ENCODE measurements at places on chromosomes 6 and 20. TPM values are rescaled to one million over a fixed set of nuclear protein-coding genes. Genes with fewer than 3 reads are reported as not detected.

ADGRF5 gene
- 185 TPM for total RNA-seq

PFDN4 gene
- 132 TPM for total RNA-seq

ADGB gene
- not detected for total RNA-seq

RNF217 gene
- 7.3 TPM for total RNA-seq

PSORS1C1 gene
- 2.1 TPM for total RNA-seq

C6orf118 gene
- total RNA-seq, result not detected

WFDC12 gene
- not detected for total RNA-seq

CPXM1 gene
- total RNA-seq, result 0.20 TPM

NSFL1C gene
- 61.7 TPM for total RNA-seq

FAM110A gene
- total RNA-seq, result 1.6 TPM

MYB gene
- total RNA-seq, result not detected

CRISP2 gene
- total RNA-seq, result not detected

CLDN20 gene
- not detected for total RNA-seq

PDYN gene
- total RNA-seq, result not detected

BMP7 gene
- not detected for total RNA-seq

SPAG4 gene
- total RNA-seq, result 3.2 TPM

ALDH5A1 gene
- 0.40 TPM for total RNA-seq

PRRC2A gene
- 95.7 TPM for total RNA-seq

PTCHD4 gene
- 3.1 TPM for total RNA-seq

MYLK2 gene
- 1.4 TPM for total RNA-seq

TRIM31 gene
- total RNA-seq, result not detected

MTFR2 gene
- total RNA-seq, result 11.3 TPM

LYRM4 gene
- total RNA-seq, result 22.3 TPM

MOCS1 gene
- 5.8 TPM for total RNA-seq

PRL gene
- total RNA-seq, result not detected

EGFL8 gene
- 2.3 TPM for total RNA-seq

TRIM40 gene
- not detected for total RNA-seq

ZNF335 gene
- 12.1 TPM for total RNA-seq

HAO1 gene
- not detected for total RNA-seq

NCOA5 gene
- 25.3 TPM for total RNA-seq

PKIB gene
- 0.15 TPM for total RNA-seq

ZNF334 gene
- total RNA-seq, result 0.54 TPM

KIFC1 gene
- total RNA-seq, result 45.2 TPM

Measured in mammary microvascular endothelial cell (primary cell).